CD8-positive, alpha-beta memory T cell (primary cell): ENCODE measurements at places on chromosomes 11 and 22.
A peak's percentile ranks its signal among the peaks of the same experiment; 100 is the strongest.

DNA sequence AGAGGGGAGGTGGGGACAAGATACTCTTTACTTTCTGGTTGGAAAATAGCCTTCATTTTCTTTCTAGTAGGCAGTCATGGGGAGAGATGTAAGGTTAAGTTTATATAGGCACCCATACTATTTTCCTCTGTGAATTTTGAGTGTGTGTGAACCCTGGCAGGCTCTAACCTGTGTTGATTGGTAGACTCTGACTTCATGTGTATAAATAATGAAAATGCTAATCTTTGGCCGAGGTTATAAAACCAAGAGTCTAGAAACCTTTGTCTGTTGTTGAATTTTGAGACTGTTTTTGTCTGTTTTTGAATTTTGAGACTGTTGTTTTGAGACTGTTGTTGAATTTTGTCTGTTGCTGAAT lies 14.0 kb downstream of the TRIM44 start:
- no peak for DNase-seq

GRCh38 chr11:122198291-122198983 lies 82.4 kb upstream of the BLID start:
- DNase-seq = no peak

DNA sequence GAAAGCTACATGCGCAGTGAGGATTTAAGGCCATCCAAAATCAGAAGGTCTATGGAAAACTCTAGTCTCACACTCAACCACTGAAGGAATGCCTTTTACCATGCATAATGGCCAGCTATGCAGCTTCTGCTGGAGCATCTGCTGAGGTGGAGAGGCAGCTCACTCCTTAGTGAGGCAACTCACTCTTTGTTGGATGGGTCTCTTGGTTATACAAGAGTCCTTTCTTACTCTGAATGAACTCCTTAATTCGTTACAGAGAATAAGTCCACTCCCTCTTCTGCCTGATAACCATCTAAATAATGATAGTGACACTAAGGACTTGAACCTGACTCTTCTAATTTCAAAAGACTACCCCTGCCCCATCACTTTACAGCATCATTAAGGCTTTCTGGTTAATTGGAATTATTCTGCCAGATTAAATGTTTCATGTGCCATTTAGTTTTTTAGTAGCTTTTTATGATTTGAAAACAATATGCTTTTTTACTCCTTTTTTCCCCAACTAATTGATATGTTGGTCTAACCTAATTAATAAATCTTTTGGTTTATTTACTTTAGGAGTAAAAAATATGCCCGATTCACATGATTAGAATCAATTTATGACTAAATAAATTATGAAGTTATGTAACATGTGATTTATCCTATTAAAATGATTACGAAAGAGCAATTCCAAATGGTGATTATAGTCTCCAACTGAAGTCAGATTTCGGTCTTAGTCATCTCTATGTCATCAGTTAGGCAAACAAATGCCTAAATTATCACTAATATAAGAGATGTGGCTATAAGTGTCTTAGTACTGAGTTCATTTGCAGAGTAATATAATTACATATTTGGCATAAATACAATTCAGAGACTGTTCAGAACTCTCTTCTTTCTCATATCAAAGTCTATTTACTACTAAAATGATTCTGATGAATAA lies 286.7 kb upstream of the CCDC90B start:
- DNase-seq = no peak

DNA sequence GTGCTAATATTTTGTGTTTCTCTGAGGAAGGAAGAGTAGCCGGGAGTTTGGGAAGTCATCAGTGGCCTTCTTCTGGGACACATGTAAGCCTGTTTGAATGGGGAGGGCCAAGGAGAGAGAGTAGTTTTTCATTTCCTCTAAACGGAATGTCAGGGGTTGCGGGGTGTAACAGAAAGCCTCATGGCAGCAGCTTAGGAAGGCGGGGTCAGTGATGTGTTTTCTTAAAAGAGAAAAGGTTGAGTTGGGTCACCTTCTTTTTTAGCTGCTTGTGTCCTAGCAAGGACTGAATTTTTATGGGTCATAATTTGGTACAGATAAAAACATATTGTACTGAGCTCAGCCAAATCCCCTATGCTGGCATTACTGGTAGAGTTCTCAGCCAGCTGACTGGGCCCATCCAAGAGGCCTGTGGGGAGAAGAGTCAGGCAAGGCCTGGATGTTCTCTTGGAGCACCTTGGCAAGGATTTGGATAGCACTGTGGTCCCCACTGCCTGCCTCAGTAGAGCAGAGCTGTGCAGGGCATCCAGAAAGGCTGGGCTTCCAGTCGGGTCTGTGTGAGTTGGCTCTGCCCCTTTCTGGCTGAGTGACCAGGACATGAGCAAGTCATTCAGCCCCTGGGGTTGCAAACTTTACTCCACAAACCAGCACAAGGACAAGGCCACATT lies 29.4 kb upstream of the NAV2 start:
- no peak for DNase-seq

DNA sequence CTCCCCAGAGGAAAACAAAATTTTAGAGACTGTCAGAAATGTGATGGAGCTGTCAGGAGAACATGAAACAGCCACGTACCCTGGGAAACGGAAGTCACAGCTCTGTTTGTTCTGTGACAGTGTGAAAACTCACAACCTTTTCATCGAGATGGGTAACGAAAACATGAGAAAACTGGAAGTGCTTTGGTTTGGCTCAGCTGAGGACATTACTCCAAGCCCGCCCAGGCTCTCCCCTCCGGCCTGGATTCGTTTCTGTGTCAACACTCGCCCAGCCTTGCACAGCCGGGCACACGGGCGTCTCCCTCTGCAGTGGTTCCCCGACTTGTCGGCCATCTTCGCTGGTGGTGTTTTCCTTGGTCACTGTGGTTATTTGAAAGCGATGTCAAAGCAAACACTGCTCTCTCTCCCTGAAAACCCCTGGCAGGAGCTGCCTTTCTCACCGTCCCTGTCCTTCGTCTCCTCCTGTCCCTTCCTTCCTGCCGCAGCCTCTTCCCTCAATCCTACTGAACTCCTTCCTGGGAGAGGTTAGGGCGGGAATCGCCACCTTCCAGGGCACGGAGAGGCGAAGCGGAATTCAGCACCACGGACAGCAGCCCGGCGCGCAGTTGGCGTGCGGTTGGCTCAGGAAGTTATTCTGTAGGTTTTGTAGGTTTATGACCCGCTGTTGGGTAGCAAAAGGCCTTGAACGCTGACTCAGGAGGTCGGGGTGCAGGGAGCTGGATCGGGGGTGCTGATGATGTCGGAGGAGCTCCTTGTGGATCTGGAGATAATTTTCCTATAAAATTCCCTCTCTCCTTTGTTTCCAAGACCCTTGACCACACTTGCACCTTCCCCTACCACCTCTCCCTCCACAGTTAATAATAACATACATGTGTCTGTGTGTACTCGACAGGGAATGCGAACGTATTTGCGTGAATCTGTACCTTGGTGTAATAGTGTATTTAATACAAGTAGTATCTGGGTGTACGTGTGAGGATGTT lies 13.1 kb upstream of the RPS19BP1 start:
- DNase-seq = peak; percentile 48

- no peak for DNase-seq
Observed at GRCh38 chr22:30885591-30885990, 83.0 kb downstream of the MORC2 start.

DNA sequence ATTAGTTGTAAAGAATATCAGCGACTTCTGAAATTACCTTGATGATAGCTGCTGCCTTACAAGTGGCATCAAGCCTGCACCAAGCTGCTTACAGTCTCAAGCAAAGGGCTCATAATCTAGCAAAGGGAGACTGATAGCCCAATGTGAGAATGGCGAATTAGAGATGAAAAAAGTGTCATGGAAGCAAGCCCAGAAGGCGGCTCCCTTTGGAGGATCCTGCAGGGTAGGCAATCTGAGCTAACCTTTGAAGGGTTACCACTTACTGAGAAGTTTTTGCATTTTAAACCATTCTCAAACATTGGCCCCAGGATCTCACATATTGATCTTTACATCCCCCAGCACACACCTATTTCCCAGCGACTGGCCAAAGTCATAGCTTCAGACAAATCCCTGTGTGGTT lies 18.5 kb downstream of the GAB2 start:
- no peak for DNase-seq

DNA sequence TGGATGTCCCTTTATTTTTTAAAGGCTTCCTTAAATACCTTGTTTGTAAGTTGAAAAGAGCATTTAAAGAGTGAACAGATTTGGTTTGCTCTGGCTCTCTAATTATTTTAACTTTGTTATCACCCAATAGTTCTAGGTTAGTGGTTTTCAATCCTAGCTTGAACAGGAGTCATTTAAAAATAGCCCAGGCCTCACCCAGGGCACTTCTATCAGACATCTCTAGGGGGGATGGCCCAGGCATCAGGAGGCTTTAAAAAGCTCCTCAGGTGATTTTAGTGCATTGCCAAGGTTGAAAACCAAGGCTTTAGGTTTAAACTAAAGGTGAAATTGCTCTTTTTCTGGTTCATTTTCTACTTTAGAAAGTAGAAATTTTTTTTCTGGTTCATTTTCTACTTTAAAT lies 8.3 kb downstream of the CAT start:
- no peak for DNase-seq

- no peak for DNase-seq
Observed at GRCh38 chr11:72451831-72452376, 17.6 kb upstream of the CLPB start.

DNA sequence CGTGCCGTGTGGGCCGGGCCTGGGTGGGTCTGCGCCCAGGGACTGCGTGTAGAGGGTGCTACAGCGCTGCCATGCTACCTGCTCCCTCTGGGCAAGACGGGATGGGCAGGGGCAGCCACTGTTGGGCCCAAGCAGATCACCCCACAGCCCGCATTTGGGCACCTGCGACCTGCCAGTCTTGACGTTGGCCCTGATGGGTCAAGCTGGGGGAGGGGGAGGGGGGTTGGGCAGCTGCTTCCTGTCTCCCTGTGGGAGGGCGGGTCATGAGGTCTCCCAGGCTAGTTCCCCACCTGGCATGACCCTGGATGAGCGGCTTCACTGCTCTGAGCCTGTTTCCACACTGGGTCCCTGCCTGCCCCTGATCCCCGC lies 2.8 kb upstream of the RPS19BP1 start:
- DNase-seq = no peak

GRCh38 chr11:88119561-88119960 lies 55.7 kb downstream of the RAB38 start:
- no peak for DNase-seq

DNA sequence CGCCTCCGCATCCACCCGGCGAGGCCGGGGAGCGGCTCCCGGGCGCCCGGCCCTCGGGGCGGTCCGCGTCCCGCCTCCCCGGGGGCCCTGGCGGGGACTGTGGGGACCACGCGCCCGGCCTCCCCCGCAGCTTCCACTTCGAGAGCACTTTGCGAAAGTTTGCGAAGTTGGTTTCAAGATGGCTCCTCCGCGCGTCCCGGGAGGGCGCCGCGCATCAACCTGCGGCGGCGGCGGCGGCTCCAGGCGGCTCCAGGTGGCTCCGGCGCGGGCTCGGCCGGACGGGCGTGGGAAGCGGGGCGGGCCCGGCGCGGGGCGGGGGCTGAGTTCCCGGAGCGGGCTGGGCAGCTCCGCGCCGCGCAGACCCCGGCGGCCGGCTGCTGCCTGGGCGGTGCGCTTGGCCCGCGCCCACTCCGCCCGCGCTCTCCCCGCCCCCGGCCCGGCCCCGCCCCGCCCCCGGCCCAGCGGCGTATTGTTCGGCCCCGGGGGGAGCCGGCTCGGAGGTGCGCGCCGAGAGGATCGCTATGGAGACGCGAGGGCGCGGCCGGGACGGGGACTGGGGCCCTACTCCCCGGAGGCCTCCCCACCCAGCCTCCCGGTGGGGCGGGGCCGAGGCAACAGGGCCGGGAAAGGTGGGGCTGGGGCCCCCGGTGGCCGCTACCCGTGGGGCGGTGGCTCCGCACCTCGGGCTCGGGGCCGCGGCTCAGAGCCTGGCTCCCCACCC lies at the start of gene CELSR1:
CELSR1 (minus strand) TSS at position 396 of the 721 bp plus-strand sequence. CDS start 450 bp downstream, outside the sequence.
- DNase-seq = no peak
